ENCODE measurements at places on chromosomes 4 and X.

DNA sequence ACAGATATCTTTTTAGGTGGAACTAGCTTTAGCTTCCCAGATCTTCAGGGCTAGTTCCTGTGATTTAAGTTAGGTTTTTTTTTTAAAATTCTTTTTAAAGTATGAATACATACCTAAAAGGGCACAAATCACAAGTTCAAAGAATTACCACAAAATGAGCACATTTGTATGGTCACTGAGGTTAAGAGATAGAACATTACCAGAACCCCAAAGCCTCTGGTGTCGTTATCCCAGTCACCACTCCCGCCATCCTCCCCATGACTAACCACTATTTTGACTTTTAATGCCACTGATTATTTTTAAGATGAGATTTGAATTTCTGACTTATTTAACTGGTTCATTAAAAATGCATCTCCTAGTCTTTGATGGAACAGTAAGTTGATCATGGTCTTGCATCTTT lies 5.4 kb downstream of the PGK1 start:
- no peak for DNase-seq

GRCh38 chr4:173403051-173403450 lies 4.1 kb upstream of the SCRG1 start:
- DNase-seq = peak; percentile 49

DNA sequence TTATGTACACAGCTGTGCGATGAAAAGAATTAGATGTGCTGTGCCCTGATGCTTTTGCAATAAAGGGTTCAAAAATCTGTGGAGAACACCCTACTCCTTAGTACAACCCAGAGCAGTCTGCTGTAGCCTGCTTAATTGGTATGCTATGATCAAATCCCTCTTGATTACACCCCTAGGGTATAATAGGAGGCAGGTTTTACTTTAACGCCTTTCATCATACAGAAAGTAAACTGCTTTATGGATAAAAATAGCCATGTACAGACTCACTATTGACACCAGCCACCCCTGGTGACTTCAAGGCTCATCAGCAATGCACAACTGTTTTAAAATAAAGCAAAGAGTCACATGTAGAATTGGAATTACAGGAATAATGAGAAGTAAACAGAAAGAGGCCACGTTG lies 315.3 kb downstream of the DMD start:
- no peak for DNase-seq

DNA sequence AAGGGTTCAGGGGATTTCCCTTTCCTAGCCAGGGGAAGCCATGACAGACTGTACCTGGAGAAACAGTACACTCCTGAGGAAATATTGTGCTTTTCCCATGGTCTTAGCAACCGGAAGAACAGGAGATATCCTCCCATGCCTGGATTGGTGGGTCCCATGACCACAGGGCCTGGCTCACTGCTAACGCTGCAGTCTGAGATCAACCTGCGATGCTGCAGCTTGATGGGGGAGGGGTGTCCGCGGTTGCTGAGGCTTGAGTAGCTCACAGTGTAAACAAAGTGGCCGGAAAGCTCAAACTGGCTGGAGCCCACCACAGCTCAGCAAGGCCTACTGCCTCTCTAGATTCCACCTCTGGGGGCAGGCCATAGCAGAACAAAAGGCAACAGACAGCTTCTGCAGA lies 819.5 kb downstream of the TECRL start:
- DNase-seq = no peak

DNA sequence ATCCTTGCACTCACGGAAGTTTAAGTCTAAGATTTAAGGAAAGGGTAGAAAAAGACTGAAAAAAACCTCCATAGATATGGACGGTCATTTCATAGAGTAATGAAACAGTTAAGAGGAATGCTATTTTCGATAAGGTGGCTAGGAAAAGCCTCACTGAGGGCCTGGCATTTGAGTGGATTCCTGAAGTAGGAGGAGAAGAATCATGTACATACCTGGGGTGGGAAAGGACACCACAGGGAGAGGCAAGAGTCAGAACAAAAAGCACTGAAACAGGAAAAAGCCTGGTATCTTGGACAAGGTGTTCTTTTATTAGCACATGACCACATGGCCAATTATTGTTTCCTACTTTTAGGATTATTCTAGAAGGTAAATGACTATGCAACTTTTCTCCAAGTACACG lies 547.2 kb upstream of the DIPK2B start:
- DNase-seq = no peak

GRCh38 chr4:175827516-175827915 lies 15.5 kb upstream of the GPM6A start:
- DNase-seq = no peak

DNA sequence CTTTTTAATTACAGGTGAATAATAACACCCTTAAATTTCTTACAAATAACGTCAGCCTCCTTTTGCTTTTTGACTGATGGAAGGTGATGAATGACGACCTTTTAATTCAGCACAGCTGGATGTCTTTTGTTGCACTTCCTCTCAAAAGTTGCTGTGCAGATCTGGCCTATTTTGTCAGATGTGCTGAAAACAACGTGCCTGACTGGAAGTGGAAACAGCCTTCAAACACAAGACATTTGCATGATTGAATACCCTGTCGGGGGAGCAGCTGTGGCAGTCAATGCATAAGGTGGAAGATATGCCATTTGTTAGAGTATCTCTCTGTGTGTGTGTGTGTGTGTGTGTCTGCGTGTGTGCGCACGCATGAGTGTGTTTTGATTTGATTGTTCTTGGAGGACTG lies 579.7 kb downstream of the SPRY1 start:
- peak; percentile 81 for DNase-seq

- DNase-seq = no peak
Observed at GRCh38 chr4:155120536-155120935, 87.9 kb upstream of the NPY2R start.

DNA sequence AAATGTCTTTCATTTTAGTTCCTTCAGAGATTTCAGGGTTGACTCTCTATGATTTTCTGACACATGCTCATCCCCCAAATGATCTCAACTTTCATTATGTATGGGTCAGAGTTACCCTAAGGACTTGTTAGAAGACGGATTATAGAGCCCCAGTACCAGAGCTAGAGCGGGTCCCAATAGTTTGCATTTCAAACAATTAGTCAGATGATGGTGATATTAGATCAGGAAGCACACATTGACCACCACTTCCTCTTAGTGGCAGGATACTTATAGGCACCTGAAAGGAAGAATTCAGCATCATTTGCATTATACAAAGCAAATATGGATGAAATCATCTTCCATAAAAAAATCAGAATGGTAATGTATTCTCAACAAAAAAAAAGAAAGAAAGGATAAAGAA lies 106.1 kb downstream of the GALNTL6 start:
- DNase-seq = no peak

DNA sequence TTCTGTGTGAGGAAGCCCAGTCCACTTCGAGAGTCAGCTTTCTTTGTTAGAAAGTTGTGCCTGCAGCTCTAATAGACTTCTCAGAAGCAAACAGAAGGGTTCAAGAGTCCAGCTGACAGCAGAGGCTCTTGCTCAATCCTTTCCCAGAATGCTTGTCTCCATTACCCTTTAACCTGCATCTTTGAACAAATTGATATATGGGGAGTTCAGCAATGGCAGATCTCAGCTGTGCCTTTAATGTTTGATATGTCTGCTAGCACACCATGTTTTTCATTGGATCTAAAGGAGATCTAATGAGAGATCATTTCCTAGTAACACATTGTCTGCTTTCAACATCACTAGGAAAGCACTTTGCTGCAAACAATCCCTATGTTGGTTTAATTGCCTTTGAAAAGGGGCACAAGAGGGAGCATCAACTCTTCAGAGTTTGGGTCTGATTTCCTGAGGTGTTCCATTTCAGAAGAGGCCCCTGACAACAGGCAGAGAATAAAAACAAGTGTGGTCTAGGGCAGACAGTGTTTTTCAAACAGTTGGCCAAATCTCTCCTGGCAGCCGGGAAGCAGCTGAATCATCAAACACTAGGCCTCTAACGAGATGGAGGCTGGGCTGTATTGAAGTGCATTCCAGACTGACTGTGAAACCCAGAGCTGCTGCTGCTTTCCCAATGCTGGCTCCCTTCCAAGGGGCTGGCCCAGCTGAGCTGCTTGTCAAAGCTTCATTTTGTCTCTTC lies 55.5 kb downstream of the LUZP4 start:
- DNase-seq = peak; percentile 97

DNA sequence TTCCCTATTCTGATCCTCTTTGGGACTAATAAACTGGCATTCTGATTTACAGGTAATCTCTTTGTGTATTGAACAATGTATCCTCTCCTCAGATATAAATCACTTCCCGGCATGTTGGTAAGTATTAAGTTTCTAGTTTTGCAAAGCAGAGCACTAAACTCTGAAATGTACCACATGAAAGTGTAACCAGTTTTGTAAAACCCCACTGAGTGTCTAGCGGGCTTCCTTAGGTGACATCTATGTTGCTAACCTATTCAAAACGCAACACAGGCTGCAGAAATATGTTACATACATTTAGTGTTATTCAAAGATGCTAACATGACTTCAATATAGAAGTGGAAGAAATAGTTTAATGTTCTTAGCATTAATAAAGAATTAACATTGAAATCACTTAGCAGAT lies 25.2 kb downstream of the DNAJB14 start:
- DNase-seq = no peak

- DNase-seq = no peak
Observed at GRCh38 chr4:42627885-42628646, 28.8 kb downstream of the ATP8A1 start.
